ENCODE measurements at places on chromosomes 6 and 20. TPM values are rescaled to one million over a fixed set of nuclear protein-coding genes. Genes with fewer than 3 reads are reported as not detected.

CCDC170 gene
- 1.9 TPM for total RNA-seq

DNA sequence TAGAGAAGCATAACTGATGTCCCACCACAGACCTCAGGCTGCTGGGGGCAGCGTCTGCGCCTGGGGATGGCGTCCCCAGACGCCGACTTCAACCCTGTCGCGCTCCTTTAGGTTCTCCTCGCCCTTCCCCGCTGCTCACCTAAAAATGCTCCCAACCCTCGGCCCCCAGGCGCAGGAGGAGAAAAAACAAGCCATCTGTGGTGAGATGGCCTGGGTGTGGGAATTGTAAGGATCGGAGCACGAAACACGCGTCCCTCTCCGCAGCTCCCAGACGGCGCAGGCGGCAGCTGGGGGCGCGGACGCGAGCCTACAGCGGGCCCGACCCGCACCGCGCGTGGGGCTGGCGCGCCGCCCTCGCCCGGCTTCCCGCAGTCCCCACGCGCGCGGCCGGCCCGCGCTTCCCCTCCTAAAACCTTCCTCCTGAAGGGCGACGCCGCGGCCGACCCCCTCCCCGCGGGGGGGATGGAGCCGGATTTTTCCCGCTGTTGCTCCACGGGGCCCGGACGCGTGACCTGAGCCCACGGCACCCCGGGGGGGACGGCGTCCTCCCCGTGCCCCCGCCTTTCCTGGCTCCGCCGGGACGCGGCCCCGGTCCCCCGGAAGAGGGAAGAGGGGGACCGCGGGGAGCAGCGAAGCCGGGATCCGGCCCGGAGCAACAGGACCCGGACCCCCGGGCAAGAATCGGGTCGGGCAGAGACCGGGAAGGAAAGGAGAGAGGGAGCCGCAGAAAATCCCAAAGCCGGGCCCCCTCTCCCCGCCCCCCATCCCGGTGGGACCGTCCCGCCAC, 611 bp downstream of the EPB41L2 start:
- no peak for DNase-seq

MUC22 gene
- total RNA-seq, result not detected

DNA sequence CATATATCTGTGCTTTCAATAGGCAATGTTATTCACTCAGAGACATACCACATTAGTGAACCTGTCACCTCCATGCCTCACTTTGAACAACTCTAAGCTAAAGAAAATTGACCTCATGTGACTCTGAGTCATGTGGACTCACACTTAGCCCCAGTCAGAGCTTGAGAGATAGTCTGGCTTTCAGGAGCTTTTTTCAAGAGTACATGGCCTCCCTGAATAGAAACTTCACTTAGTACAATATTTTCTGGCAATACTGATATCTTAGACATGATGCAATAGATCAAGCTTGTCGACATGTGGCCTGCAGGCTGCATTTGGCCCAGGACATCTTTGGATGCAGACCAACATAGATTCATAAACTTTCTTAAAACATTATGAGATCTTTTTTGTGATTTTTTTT, 8.5 kb downstream of the SPTLC3 start:
- DNase-seq, result no peak

OTOR gene
- total RNA-seq, result not detected

- no peak for DNase-seq
Observed at GRCh38 chr6:116983375-116983774, 106.3 kb downstream of the RFX6 start.

GRCh38 chr6:53159558-53159957, 10.9 kb upstream of the GCM1 start:
- DNase-seq, result no peak

DNA sequence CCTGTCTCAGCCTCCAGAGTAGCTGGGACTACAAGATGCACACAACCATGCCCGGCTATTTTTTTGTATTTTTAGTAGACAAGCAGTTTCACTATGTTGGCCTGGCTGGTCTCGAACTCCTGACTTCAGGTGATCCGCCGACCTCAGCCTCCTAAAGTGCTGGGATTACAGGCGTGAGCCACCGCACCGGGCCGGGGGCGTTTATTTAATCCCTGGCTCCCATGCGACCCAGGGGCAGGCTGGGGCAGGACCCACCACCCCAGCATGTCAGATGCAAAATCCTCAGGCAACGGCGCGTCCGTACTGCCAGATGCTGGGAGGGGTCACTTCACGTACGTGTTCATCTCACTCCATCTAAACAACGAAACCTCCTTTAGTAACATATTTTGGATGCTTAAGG, 518.7 kb upstream of the NOX3 start:
- DNase-seq, result no peak

GRCh38 chr20:14986026-14986655, 648.7 kb upstream of the FLRT3 start:
- no peak for DNase-seq

GRCh38 chr20:45801851-45802250, 10.1 kb downstream of the DNTTIP1 start:
- DNase-seq, result no peak

- DNase-seq, result no peak
Observed at GRCh38 chr6:169558774-169559441, 142.9 kb downstream of the WDR27 start.

- DNase-seq, result no peak
Observed at GRCh38 chr6:143117108-143117507, 56.4 kb downstream of the AIG1 start.

TMC2 gene
- 0.10 TPM for total RNA-seq

DNA sequence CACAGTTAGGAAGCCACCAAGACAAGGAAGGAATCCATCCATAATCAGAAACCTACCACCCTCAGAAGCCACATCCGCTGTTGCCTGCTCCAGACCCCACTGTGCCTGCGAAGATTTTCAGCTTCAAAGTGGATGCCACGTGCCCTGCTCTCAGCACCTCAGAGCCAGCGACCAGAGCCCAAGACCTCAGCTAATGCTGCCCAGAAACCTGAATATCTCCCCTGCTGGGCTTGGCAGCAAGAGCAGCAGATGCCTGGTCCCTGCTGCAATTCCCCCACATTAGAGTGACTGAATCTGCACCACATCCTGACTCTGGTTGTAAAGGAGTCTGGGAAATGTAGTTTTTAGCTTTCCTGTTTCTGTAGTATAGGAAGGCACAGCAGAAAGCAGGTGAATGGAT, 10.7 kb upstream of the ULBP3 start:
- no peak for DNase-seq

LRRN4 gene
- total RNA-seq, result 0.20 TPM

DNA sequence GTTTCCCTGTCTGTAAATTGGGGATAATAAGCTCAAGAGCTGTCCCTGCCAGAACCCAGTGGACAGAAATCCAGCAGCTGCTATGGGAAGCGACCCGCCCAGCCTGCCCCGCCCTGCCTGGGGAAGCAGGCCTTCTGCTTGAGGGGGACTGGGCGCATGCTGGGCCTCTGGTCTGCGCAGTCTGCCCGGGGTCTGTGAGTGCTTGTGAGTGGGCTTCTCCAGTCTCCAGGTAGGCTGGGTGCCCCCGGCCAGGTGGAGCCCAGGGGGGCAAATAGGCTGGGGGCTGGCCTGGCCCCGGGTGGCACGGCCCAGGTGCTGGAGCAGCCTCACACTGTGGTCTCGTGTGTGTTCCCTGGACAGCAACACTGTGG, 648 bp upstream of the RBBP8NL start:
- no peak for DNase-seq

- DNase-seq, result no peak
Observed at GRCh38 chr6:3960754-3961361, 111.7 kb downstream of the FAM50B start.

DEF6 gene
- 10.9 TPM for total RNA-seq

- peak; percentile 10 for DNase-seq
Observed at GRCh38 chr6:138455746-138456400, 43.4 kb downstream of the NHSL1 start.

NOTCH4 gene
- total RNA-seq, result 8.1 TPM

- DNase-seq, result no peak
Observed at GRCh38 chr6:130293800-130294199, 71.0 kb upstream of the SAMD3 start.

GRCh38 chr20:3014662-3015061, 28.8 kb upstream of the GNRH2 start:
- no peak for DNase-seq

- no peak for DNase-seq
Observed at GRCh38 chr6:33439956-33440648, 14.3 kb upstream of the ZBTB9 start.

GRCh38 chr6:87261534-87261933, 60.9 kb upstream of the SMIM8 start:
- DNase-seq, result no peak

DNA sequence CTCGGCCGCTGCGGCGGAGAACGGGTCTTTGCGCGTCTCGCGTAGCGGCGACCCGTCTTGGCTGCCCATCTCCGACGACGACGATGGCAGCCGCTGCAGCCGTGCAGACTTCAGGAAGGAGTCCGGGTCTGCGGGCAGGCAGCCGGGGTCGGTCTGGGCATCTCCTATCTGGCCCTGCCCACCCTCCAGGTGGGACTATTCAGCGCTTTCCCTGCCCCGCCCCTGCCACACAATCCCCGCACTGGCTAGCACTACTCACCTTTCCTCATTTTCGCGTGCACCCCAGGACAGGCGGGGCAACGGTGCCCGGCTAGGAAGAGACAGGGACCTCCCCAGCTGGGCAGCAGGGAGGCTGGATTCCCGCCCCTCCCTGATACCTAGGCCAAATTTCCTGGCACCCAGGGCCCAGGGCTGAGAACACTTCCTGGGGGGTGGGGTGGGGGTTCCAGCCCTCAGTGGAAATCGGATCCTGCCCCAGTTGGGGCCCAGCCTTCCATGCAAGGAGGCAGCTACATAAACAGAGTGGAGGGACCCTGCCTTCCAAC, 9.2 kb downstream of the GGT7 start:
- no peak for DNase-seq

- DNase-seq, result no peak
Observed at GRCh38 chr20:64162239-64162910, 1.9 kb upstream of the MYT1 start.

- no peak for DNase-seq
Observed at GRCh38 chr20:57702091-57702490, 7.7 kb downstream of the PMEPA1 start.

GRCh38 chr6:38591439-38591838, 48.3 kb downstream of the BTBD9 start:
- no peak for DNase-seq

OXT gene
- not detected for total RNA-seq

GRCh38 chr6:38593409-38593808, 46.3 kb downstream of the BTBD9 start:
- no peak for DNase-seq

DNA sequence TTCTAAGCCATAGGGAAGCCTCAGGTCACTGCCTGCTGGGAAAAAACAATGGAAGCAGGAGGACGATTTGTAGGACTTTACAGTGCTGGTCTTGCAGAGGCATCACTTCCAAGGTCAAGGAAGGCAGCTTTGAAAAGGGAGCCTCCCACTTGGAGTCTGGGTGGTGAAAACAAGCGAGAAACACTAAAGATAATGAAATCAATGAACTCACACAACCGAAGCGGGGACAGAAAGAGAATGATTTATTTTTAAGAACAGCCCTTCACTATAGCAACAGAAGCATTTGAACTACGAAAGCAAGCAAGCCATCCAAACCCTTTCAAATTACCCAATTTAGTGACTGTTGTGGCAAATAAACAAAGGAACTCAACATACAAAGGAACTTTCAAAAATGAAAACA, 227.5 kb downstream of the THBS2 start:
- peak; percentile 12 for DNase-seq

C20orf202 gene
- 0.69 TPM for total RNA-seq

GRCh38 chr6:110337486-110337885, 20.7 kb downstream of the METTL24 start:
- no peak for DNase-seq

GRCh38 chr6:68634726-68635411, at the start of gene ADGRB3:
ADGRB3 (plus strand) TSS chr6:68635282; CDS start chr6:68638676, 3,394 bp downstream.
- peak; percentile 82 for DNase-seq

IPCEF1 gene
- 2.5 TPM for total RNA-seq

- no peak for DNase-seq
Observed at GRCh38 chr20:61173267-61173666, 78.8 kb upstream of the CDH4 start.

REPS1 gene
- total RNA-seq, result 66.1 TPM

GRCh38 chr20:50116368-50116999, 3.5 kb upstream of the UBE2V1 start:
- no peak for DNase-seq

TUBE1 gene
- total RNA-seq, result 38.0 TPM

CHRNA4 gene
- 0.20 TPM for total RNA-seq

DNA sequence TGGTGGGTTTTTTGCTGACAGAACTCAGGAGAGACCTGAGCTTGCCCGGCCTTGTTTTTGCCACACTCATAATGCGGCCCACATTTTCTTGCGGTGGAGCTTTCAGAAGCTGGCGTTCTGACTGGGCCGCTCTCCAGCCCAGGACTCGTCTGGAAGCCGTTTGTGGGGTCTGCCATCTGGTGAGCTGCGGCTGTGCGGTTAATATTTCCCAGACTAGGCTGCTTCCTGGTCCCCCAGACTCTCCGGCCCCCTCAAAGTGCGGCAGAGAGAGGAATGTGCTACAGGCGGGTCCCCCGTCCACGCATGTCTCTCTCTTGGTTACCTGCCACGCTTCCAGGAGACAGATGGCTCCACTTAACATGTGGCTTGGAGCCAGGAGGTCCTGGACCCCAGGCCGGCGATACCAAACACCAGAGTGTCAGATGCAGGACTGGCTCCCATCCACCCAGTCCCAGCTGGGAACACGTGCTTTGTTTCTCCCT, 128.9 kb upstream of the PMEPA1 start:
- peak; percentile 36 for DNase-seq

- no peak for DNase-seq
Observed at GRCh38 chr20:4454111-4454510, 267.6 kb upstream of the PRND start.

SLC22A7 gene
- total RNA-seq, result not detected

Data from skin of body (tissue), 3 donors.